ENCODE measurements at places on chromosomes 2 and 18.

- no peak for DNase-seq
Measured at GRCh38 chr18:33987206-33987605, 237.5 kb downstream of the NOL4 start.

GRCh38 chr2:74110537-74110936 is 37.2 kb downstream of the BOLA3 start:
- DNase-seq: no peak

DNA sequence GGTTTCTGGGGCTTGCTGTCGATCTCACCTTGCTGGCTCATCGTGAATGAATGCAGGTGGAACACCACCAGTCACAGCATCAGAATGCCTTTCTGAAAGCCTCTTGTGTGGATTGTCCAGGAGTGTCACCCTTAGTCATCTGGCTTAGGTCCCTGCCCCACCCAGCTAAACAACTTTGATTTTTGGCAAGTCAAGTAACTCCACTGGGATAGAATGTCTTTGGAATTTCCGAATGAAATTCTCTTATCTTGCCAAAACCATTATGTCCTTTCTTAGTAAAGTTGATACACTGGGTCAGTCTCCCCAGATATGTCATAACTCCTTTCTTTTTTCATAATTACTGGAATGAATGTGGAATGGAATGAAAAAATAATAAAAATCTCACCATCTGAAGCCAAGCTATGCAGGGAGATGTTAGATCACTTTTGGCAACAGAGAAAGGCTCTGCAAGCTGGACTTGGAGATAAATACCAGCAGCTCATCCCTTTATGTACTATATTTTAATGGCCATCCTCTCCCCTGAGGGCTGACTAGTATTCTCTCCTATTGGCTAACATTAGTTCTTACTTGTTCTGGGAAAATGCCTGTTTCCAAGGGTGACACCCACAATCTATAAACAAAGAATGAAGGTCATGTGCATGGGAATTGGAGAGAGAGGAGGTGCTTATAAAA is 35.4 kb downstream of the INSIG2 start:
- peak; percentile 86 for DNase-seq

- no peak for DNase-seq
Measured at GRCh38 chr2:46697830-46698323, 217.7 kb downstream of the MCFD2 start.

DNA sequence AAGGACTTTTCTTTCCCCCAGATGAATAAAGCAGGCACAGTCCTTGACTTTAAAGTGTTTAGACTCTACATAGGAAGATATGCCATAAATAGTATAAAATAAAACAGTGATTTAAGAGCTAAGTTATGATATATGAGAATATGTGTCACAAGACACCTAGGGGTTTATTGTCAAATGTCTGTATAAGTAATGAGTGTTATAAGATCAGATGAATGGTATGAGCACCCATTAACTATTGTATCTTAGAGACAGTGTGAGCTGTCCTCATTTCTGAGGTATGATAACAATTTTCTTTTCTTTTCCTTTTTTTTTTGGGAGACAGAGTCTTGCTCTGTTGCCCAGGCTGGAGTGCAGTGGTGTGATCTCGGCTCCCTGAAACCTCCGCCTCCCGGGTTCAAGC is 365.3 kb downstream of the RND3 start:
- DNase-seq: no peak

DNA sequence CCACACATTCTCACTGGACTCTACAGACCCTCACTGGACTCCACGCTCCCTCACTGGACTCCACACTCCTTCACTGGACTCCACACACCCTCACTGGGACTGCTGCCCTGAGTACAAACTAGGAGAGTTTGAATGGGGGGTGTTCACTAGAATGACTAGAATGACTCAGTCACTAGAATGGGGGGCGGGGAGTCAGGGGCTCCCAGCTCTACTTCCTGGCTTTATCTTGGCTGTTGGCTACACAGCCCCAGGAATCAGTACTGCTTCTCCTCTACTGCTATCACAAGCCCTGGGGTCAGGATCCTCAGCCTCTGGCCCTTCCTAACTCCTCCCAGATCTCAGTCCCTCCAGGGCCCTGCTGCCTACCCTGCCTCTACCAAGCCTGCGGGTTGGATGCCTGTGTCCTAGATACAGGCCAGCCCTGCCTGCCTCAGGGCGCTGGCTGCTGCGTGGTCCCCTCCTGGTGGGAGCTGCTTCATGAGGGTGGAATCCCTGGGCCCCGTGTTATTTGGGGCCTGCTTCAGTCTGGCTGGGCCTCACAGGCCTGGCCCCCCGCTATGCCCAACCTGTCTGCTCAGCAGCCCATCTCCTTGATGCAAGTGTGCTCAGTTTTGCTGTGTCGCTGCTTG is 7.8 kb downstream of the PTMA start:
- DNase-seq: peak; percentile 21

DNA sequence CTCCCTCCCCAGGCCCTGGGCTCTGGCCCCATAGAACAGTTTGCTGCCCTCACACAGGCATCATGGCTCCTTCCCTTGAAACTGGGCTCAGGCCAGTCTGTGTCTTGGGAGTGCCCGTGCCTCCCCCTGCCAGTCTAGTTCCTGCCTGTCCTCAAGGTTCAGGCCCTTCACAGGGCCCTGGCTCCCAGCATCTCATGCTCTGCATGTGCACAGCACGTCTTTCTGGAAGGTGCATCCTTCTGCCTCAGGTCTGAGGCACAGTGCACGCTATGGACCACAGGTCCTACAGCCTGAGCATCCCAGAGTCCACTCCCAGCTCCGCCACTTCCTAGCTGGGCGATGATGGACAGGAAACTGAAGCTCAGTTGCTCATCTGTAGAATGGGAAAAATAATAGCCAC is 35.6 kb upstream of the FOSL2 start:
- DNase-seq: no peak

- no peak for DNase-seq
Measured at GRCh38 chr2:120303177-120303576, 42.8 kb upstream of the INHBB start.

DNA sequence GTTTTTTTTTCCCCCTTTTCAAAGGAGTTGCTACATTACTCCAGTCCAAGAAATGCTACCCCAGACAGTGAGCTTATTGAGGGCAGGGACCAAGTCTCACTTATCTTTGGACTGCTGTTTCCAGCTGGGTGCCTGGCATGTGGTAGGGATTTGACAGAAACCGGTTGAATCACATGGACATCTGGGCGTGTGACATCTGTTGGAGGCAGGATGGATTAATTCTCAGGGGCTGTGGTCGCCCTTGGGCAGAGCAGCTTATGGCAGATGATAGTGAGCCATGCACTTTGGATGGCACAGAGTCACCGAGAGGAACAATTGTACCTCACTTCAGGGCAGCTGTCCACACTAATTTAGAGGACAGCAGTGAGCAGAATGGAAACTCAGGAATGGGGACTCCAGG is 254.6 kb upstream of the ID2 start:
- DNase-seq: no peak

- DNase-seq: no peak
Measured at GRCh38 chr18:55248495-55248894, 289.2 kb upstream of the CCDC68 start.
